Thoracic aorta (tissue), 2 donors: ENCODE measurements at places on chromosomes 11 and 22.

DNA sequence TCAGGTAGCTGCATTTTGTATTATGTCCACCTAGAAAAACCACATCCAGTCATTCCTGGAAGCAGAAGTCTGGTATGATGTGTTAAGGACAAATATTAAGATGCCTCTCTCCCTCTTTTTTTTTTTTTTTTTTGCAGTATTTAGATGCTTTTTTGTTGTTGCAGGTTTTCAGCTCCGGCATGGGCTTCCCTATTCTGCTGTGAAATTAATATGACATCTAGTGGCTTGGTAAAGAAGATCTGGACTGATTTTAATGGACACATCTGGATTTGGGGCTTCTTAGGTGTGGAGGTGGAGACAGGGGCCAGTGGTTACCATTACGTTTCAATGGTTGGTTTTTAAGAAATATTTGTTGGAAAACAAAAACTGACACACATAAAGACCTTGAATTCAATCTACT, 47.5 kb upstream of the RASSF10 start:
- DNase-seq = no peak
- no peaks in the 10 kb centered on the region for H3K36me3 ChIP-seq

- no peaks in the 10 kb centered on the region for H3K27me3 ChIP-seq
- no peak for DNase-seq
- peak overlapping the region; percentile 1 for H3K27ac ChIP-seq
- no peaks in the 10 kb centered on the region for H3K36me3 ChIP-seq
- H3K4me1 ChIP-seq = peaks cover 43% of the 10 kb centered on the region
Observed at GRCh38 chr11:12272821-12273617, 104.4 kb upstream of the PARVA start.

DNA sequence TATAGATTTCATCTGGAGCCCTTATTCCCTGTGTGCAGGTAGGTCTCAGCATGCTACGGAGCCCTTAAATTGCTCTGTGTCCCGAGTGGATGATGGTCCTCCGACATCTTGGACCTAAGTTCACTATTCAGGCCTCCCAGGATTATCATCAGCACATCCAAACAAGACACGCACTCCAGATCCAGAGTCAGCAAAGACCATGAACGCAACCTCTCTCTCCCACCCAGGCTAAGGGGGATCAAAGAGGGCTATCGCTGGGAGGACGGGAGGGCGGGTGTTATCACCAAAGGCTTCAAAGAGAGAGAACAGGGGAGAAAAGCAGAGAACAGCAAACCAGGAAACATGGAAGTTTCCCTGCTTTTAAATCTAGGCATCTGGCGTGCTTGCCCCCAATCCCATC, 659.4 kb downstream of the TBC1D22A start:
- H3K27ac ChIP-seq = no peak overlapping the region
- no peaks in the 10 kb centered on the region for H3K4me1 ChIP-seq
- H3K36me3 ChIP-seq = no peaks in the 10 kb centered on the region
- H3K27me3 ChIP-seq = no peaks in the 10 kb centered on the region

DNA sequence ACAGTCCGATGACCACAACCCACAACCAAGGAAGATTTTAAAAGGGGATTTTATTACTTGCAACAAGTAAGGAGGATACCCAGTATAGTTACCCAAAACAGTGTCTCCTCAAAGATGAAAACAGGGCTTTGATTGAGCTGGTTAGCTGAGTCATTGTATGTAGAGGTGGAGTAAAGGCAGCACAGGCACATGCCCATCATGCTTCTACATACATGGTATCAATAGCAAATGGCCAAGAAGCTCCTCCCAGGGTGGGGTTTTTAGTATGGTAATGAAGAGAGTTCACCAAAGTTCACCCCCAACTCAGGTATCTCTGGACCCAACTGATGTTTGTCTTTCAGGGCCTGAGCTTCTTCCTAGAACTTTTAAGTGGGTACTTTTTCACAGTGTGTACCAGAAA, 157.1 kb upstream of the CEP126 start:
- DNase-seq = no peak
- H3K27me3 ChIP-seq = no peaks in the 10 kb centered on the region
- no peak overlapping the region for H3K27ac ChIP-seq
- no peak overlapping the region for H3K4me3 ChIP-seq

DNA sequence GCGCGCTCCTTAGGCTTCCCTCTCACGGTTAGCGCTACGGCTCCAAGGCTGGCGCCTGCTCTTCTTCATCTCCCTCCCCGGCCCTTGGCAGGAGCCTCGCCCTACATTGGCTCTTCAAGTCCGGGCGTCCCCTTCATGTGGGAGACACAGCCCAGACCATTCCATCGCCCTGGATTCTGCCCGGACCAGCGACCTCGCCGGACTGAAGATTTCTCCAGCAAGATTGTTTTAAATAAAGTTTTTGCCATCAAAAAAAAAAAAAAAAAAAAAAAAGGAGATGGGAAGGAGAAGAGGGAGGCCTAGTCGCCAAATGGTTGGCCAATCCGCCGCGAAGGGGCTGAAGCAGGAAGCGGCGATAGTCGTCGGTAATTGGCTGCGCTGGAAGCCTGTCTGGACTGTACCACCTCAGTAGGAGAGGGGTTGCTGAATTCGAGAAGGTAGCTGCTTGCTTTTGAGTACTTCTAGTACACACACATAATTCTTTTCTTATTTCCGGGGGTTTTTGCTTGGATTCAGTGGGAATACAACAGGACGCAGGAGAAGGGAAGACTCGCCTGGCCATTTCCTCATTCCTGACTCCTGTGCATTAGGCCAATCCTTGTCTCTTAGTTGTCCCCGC, 688 bp upstream of the ZDHHC5 start:
- H3K36me3 ChIP-seq = peaks cover 2% of the 10 kb centered on the region
- peaks cover 17% of the 10 kb centered on the region for H3K4me1 ChIP-seq
- peak; percentile 93 for DNase-seq
- no peaks in the 10 kb centered on the region for H3K27me3 ChIP-seq

DNA sequence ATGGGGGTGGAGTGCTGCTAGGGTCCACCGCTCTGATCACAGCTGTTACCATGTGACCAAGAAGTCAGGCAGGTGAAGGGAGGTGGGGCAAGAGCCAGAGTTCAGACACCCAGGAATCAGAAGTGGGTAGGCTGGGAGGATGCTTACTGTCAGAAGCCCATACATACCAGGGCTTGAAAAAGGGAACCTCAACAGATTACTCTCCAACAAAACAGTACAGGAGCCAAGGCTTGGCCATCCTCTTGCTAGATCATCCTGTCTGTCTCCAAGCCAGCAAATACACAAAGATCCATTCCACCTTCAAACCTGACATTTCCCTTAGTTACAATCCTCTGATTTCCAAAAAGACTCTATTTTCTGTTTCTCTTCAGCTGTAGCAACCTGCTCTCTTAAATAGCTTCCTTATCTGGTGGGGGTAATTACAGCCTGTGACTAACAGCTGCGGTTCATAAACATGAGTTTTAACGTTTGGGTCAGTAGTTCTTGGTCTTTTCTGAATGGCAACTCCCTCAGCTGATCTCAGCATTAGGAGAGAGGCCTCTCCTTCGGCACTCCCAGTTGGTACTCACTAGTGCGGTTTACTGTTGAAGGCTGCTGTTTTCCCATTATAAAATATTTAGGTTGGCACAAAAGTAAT, 31.1 kb upstream of the WT1 start:
- DNase-seq = no peak
- H3K27ac ChIP-seq = no peak overlapping the region
- no peaks in the 10 kb centered on the region for H3K4me1 ChIP-seq
- no peaks in the 10 kb centered on the region for H3K36me3 ChIP-seq
- no peak overlapping the region for H3K4me3 ChIP-seq

DNA sequence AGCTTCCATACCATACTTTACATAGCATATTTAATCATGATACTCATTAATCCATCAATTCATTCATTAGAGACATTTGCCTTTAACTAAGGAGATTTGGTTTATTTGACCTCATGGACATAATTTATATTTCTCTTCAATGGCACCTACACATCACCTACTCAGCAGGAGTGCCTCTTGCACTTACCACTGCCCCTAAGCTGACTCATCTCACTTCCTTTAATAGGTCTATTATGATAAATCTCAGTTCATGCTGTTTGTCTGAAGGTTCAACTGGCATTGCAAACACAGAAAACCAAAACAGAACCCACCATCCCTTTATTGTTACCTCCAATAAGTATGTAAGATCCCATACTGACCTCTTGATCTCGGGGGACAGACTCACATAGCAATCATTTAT, 186.7 kb downstream of the LUZP2 start:
- no peaks in the 10 kb centered on the region for H3K27me3 ChIP-seq
- no peak overlapping the region for H3K27ac ChIP-seq
- H3K36me3 ChIP-seq = no peaks in the 10 kb centered on the region
- no peak for DNase-seq
- no peak overlapping the region for H3K4me3 ChIP-seq

GRCh38 chr11:12079726-12080556, 30.4 kb upstream of the MICAL2 start:
- no peaks in the 10 kb centered on the region for H3K36me3 ChIP-seq
- peak; percentile 75 for DNase-seq

- no peak overlapping the region for H3K4me3 ChIP-seq
Observed at GRCh38 chr22:17716529-17716928, 57.7 kb downstream of the BID start.
